ENCODE measurements at places on chromosomes 3 and 15.
A peak's percentile ranks its signal among the peaks of the same experiment; 100 is the strongest.

GRCh38 chr3:121878411-121878810 is 15.8 kb upstream of the SLC15A2 start:
- no peak for DNase-seq

GRCh38 chr3:125039131-125040100 is 16.4 kb downstream of the HEG1 start:
- no peak for DNase-seq

GRCh38 chr3:39447637-39448483 is 19.6 kb upstream of the MOBP start:
- peak; percentile 23 for DNase-seq

DNA sequence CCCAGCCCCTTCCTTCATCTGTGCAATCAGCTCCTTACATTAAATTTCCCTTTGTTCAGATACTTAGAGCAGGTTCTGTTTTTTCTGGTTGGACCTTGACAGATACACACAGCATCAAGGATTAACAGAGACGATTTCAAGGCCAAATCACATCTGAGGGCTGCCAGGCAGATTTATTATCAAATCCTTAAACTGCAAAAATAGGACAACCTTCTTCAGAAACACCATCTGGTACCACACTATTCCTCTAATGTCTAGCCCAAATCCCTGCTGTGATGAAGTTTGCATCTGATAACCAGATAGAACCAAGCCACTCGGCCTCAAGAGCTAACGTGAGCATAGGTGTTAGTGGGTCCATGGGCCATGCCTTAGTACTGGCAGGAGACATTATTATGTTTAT is 250.7 kb upstream of the PROK2 start:
- no peak for DNase-seq

DNA sequence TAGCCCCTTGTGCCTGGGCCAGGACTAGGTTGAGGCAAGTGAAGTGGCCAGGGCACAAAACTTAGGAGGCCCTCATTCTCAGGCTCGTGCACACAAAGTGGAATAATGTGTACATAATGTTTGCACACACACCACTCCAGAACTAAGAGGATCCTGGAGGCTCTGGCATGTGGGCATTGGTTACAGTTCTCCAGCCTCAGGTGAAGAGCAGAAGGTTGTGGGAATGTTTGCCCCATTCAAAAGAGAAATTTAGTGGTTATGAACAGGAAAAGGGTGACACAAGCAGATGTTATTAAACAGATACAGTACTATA is 31.3 kb downstream of the ASB7 start:
- no peak for DNase-seq

DNA sequence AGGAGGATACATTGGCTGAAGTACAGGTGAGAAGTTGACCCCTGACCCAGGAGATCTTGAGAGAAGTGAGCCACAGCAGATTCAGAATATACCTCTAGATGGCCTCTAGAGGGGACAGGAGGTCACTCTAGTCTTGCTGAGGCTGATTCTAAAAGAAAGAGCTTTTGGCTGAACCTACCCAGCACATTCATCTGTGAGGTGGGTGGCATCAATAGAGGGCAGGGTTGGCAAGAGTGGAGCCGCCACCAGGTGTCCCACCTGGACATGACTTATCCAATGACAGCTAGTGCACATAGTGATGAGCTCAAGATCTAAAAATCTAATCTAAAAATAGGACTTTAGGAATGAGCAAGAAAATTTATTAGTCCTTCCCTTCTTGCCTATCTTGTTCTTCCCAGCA is 51.6 kb downstream of the CYP19A1 start:
- no peak for DNase-seq

DNA sequence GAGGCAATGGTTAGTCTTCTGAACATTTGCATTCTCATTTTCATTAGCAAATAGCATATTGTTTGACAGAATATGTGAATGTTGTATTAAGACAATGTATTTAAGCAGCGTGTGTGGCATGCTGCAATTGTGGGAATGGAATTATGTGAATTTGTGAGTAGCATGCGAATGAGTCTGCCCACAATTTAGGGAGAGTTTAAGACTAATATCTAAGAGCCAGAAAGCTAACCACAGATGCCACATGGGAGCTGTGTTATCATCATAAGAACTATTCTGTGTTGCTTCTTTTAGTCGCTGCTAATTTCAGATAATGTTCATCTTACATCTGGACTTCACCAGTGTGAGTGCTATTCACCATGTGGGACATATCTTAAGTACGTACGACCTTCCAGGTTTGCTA is 494.5 kb downstream of the RBMS3 start:
- no peak for DNase-seq

GRCh38 chr3:138034918-138035317 is 25.0 kb downstream of the CLDN18 start:
- DNase-seq: no peak

- DNase-seq: no peak
Measured at GRCh38 chr3:114364806-114365654, 71.2 kb downstream of the TIGIT start.

DNA sequence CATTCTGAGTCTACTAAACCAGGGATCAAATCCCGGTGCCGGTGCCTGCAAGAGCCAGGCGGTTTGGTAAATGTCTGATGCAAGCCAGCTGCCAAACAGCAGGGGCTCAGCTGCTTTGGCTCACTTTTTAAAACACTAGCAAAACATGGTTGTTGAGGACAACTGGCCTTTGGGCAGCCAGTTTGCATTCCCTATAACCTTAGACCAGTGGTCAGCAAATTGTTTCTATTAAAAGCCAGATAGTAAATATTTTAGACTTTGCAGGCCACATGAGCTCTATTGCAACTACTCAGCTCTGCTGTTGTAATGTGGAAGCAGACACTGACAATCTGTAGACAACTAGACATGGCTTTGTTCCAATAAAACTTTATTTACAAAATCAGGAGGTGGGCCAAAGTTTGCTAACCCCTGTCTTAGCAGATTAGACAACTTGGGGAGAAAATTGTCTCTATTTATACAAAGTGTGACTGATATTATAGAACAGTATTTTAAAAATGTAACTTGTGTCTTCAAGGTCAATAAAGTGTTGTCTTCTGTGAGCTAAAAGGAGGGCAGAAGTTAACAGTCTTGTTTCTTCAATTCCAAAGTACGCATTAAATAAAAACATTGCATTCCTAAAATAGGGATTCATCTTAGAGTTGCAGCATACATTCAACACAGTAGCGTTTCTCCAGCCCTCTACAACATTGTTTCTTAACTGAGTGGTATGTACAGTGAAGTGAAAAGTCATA is 67.6 kb downstream of the SSUH2 start:
- DNase-seq: no peak

DNA sequence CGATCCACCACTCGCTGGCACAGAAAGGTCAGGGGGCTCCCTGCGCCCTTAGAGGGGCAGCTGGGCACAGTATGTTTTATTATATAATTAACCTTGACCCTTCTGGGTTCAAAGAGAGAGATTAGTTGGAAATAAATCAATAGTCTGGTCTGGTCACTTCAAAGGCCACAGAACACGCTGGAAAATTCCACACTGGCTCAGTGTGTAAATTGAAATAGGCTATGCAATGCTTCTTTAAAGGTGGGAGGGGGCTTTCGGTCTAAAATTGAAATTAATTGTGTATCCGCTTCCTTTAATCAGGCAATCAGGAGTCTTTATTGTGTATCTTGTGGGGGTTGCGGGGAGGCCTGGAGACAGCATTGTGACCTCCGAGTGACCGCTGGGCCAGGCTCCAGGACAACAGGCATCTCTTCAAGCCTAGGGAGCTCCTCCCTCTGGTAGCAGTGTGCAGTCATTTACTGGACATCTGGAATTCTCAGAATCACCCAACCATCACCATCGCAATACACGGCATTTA is 8.0 kb downstream of the RNU5B-1 start:
- DNase-seq: no peak

DNA sequence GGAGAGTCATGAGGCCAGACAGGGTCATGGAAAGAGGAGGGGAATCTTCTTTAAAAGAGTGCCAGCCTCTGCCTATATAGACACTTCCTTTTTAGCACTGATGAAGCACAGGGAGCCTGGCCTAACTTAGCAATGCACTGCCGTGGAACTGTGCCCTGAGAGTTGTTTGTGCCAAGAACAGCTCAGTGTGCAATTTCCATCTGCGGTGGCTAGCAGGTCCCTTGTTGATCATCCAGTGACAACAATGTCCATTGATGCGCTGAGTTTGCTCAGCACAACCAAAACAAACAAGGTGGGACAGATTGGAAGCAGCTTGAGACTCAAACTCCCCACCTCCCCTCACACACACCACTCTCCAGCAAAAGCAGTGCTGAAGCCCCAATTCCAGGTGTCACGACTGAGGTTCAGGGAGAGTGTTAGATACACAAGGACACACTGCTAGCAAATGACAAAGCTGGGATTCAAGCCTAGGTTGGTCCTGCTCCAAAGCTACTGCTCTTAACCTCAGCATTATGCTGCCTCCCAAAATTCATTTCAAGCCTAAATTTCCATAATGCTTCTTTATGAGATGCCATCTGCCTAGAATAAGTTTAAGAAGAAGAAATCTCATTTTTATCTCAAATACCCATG is 316.6 kb upstream of the UBE2E2 start:
- no peak for DNase-seq

DNA sequence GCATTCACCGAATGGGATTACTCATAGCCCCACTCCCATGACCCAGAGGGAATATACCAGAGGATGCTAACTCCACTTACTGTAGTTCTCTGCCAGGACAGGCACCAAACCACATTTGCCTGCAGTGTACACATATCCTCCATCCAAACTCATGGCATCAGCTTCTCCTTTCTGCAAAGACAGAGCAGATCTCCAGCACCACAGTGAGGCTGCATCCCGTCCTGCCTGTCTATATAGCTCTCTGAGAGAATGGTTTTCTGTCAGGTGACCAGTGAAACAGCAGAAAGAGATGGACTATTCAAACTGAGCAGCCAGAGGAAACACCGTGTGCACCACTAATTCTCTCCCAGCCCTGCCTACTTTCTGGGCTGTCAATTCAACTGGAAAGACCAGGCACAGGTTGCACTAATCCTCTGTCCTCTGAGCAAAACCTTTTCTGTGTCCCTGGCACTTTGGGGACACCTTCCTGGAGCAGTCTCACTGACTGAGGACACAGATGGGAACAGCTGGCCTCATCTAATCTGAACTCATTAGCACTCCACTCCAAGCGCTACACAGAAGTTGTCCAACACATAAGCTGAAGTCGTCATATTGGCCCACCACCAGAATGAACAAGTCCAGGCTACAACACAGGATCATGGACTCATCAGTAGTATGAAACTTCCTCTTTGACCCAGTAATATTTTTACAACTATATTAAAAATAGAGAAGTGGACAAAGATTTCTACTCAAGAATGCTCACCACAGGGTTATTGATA is 17.3 kb downstream of the LTF start:
- DNase-seq: no peak

DNA sequence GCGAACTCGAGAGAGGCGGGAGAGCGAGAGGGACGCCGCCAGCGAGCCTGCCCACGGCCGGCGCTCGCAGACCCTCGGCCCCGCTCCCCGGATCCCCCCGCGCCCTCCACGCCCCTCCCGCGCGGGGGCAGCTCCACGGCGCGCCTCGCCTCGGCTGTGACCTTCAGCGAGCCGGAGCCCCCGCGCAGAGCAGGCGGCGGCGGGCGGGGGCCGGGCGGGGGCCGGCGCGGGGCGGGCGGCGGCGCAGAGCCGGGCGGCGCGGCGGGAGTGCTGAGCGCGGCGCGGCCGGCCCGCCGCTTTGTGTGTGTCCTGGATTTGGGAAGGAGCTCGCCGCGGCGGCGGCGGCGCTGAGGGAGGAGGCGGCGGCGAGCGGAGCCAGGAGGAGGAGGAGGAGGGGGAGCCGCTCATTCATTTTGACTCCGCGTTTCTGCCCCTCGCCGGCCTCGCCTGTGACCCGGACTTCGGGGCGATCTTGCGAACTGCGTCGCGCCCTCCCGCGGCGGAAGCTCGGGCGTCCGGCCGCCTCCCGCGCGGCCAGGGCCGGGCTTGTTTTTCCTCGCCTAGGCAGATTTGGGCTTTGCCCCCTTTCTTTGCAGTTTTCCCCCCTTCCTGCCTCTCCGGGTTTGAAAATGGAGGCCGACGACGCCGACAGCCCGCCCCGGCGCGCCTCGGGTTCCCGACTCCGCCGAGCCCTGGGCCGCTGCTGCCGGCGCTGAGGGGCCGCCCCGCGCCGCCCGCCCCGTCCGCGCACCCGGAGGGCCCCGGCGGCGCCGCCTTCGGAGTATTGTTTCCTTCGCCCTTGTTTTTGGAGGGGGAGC is 524 bp downstream of the IGF1R start:
- DNase-seq: peak; percentile 54

GRCh38 chr3:30873671-30874070 is 20.8 kb downstream of the GADL1 start:
- DNase-seq: no peak

DNA sequence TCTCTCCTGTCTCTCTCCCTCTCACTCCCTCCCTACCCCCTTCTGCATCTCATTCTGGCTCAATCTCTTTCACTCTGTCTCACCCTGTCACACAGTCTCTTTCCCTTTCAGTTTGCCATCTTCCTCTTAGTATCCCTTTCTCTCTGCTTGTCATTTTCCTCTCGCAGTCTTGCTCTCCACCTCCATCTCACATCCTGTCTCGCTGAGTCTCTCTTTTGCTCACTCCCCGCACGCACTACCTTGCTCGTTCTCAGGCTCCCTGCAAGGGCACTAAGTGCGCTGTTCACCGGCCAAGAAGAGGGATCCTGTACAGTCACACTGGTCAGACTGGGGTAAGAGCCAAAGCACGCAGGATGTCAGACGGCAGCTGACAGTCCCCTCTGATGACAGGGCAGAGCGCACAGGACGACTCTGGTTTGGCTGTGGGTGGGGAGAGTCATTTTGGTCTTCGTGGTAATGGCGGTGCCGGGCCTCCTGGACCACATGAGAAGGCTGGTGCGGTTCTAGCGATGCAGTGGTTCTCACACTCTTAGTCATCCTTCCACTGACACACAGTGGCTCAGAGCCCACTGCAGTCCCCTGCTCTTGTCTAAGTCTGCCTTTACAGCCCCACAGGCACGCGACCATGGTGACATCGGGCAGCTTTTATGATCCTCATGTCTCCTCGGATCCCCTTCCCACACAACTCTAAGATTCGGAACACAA is 356.8 kb downstream of the FOXP1 start:
- DNase-seq: peak; percentile 84

GRCh38 chr15:100918690-100919480 is at the start of gene LRRK1:
Gene LRRK1 (plus strand): TSS chr15:100919357. CDS start chr15:100924633, 5,276 bp downstream.
- DNase-seq: peak; percentile 32

DNA sequence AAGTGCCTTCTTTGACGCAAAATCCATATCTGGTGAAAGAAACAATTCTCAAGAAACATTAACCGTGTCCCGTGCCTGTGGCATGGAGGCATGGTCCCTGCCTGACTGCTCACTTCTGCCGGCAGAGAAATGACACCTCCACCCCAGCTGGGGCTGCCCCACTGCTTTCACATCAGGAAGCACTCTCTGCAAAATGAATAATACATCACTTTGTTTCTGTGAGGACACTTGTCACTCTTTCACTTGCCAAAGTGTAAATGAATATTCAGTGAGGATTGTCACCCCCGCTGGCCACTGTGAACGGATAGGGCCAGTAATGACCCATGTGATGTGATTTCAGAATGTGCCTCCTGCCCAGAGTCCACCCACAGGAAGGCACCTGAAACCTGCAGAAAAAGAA is 31.1 kb upstream of the SLC24A5 start:
- no peak for DNase-seq

DNA sequence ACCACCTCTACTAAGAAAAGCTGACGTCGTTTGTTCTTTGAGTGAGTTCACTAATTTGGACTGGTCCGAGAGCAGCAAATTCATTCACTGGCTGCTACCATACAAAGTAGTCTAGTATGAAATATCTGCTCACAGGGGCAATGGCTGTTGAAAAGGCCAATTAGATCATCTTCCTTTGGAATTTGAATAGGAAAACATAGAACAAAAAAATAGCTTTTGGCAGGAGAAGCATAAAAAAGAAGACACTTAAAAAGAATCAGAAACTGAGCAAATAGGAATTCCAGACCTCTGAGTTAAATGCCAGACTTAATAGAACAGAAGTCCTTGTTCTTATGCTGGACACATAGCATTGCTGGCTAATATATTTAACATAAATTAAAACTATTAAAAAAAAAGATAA is 159.3 kb downstream of the IL1RAP start:
- DNase-seq: no peak

Data from stimulated activated CD4-positive, alpha-beta T cell treated with anti-CD3 and anti-CD28 coated beads, Interleukin-4, amount 100 ng/mL, for 1 hour (primary cell).